ENCODE measurements at places on chromosomes 3 and 15.

GRCh38 chr3:42300013-42300412 is 34.0 kb upstream of the CCK start:
- peak; percentile 12 for DNase-seq

- DNase-seq, result no peak
Measured at GRCh38 chr15:83199288-83199687, 8.3 kb downstream of the HDGFL3 start.

DNA sequence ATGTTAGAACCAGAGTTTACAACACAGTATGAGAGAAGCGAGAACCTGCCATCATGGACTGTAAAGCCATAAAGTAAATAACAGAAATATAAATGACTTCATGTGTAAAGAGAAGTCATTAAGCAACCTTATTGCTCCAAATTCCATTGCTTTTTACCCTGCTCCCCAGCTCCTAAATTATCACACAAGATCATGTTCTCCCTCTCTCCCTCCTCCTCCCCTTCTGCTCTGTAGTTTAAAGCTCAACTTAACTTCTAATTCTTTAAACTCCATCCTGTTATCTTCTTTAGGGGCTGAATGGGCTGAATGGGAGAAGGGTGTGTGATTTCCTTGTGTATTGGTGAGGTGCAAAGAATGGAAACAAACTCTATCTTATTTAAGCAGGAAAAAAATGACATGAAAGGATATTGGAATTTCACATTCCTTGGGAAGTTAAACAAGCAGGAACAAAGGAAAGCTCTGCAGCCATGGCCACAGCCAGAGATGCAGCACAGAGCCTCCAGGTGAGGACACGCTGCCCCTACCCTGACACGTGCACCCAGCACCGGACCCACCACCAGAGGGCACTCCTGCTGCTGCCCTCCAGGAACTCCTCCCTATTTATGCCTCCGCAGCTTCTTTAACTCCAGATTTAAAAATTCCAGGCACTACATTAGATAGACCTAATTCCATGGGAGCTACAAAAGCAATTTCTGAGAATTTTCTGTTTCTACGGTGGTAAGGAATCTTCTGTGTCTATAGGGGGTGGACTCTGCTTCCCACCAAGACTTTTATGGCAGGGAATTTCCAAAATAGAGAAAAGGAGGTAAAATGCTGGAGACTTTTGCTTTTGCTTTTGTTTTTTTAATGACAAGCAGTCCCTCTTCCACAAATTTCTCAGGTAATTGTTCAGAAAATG is 76.9 kb upstream of the ABI3BP start:
- peak; percentile 35 for DNase-seq

DNA sequence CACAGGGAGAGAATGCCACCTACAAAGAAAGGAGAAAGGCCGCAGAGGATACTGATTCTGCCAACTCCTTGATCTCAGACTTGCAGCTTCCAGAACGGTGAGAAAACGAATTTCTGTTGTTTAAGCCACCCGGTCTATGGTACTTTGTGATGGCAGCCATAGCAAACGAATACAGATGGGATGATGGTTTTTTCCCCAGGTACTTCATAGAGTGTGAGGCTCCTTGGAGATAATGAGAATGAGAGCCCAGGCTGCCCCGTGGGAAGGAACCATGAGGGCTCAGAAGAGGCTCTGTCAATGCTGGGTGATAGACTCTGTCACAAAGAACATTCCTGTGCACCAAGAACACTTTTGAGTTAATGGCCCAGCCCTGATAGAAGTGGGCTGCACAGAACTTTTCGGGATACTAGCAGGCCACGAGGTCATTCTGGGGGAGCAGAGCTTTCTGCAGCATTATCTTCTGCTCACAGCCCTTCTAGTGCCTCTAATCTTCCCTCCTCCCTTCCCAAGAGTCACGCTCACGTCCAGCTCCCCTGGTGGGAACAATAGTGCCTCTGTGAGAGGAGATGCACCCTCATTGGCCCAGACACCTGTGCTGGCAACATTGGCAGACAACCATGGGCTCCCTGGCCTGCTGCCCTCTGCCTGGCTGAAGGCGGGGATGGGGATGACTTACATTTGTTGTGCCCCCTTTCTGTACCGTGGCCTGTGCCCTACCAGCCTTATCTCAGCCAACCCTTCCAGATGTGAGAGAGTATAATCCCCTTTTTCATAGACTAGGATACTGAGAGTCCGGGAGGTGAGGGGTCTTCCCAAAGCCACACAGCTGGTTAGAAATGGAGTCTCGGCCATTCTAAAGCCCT is 5.2 kb upstream of the RLBP1 start:
- DNase-seq, result no peak

DNA sequence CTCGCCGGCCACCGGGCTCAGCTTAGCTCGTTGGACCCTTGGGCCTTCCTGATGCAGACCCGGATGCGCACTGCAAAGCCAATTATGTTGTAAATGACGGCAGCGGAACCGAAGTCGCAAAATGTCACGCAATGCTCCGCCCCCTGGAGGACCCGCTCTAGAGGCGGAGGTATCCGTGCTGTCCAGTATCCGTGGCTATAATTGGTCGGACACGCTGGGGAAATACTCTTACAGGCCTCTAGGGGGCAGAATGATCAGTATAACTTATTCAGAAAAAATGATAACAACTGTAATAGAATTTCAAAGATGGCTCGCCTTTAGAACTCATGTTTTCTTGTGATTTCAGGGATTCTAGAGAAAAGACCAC is at the start of gene PRR23B:
PRR23B (minus strand) TSS at position 59 of the 367 bp plus-strand sequence. CDS start 265 bp downstream, outside the sequence.
- DNase-seq, result no peak
